ENCODE measurements at places on chromosomes 4 and X.

- peak; percentile 49 for DNase-seq
These were observed 8.6 kb downstream of the GPM6B start for GRCh38 chrX:13808293-13808692.

GRCh38 chr4:119525005-119525749, 103.4 kb downstream of the PDE5A start:
- DNase-seq: no peak

DNA sequence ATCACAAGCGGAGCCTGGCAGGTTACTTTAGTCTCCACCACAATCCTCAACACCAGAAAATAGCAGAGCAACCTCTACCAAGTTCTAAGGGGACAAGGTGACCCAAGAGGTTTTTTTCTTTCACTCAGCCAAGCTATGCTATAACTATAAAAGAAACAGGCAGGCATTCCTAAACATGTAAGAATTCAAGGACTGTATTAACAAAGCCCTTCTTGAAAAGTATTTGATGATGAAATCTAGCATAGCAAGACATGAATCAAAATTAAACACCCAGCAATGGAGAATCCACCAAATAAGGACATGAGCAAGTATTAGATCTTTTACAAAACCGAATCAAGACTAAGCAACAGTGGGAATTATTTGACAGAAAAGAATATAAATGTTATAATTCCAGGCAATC, 25.7 kb upstream of the C1QTNF7 start:
- DNase-seq: no peak

DNA sequence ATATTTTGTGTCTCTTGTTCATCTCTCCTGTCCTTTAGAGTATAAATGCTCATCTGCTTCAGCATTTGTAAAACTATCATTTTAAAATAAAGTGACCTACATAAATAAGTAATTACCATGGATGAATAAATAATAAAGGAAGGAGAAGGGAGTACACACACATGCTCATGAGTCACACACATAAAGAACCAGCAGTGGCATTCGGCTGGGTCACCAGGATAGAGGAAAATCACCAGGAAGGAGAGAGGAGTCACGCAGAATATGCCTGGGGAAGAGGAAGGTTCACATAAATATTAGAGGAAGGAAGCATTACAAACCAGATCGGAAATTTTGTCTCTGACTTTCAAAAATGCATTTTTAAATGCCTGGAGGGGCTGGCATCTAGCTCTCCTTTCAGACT, 38.5 kb upstream of the MED14 start:
- DNase-seq: no peak

- no peak for DNase-seq
These were observed 606.8 kb upstream of the KLHL4 start for GRCh38 chrX:86910602-86911311.

DNA sequence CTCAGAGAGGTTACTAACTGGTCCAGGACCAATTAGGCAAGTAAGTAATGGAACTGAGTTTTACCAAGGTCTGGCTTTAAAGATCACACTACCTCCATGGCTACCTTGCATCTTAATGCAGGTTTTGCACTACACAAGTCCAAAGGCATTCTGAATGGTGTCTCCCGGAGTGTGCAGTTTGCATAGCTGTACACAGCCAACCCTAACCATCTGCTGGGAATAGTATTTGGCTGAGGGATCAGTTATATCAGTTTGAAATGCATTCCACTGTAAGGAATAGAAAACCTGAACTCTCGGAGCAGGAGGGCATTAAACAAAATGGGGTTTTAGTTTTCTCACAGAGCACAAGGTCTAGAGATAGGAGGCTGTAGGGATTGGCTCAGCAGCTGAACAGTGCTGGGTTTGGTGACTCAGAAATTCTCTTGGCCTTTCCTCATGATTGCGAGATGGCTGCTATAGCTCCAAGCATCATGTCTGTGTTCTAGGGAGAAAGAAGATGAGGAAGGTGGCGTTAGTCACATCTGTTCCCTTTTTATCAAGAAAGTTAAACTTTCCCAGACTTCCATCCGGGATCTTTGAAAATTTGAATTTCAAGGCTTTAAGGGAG, 177.1 kb downstream of the NHS start:
- no peak for DNase-seq

DNA sequence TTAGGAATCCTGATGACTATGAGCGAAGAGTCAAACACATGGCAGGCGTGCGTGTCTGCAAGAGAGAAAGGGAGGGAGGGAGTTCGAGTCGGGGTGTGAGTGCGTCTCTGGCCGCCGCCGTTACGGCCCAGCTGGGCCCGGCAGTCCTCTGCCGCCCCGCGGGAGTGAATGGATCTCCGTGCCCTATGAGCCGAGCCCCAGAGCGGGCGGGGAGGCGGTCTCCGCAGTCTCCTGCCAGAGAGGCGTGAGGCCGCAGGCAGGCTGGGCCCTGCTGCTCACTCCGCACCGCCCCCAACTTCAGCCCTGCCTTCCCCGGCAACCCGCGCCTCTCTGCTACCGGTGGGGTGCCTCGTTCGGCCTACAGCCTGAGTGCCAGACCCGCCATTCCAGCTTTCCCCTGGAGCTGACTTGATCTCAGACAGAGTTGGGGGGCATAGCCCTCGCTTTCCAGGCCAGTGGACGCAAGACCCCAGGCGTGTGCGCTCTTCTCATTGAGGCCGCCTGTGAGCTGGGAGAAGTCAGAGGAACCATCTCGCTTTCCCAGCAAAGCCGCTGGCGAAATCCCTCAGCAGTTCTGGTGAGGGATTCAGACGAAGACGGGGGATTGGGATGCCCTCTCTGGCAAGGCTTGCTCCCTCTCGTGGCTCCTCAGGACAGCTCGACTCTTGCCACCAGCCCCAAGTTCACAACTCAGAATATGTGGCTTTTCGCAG, 1.4 kb downstream of the SLC16A2 start:
- DNase-seq: no peak

Data from NCI-H1105 (cell line).